ENCODE measurements at places on chromosomes 13 and 19.

GRCh38 chr13:32976912-32977311, 39.3 kb upstream of the KL start:
- DNase-seq, result no peak

- DNase-seq, result no peak
Observed at GRCh38 chr13:39016087-39016486, 21.8 kb downstream of the PROSER1 start.

- no peak for DNase-seq
Observed at GRCh38 chr13:59112221-59112718, 1051.5 kb downstream of the DIAPH3 start.

GRCh38 chr19:49936549-49936948, 7.2 kb upstream of the NUP62 start:
- no peak for DNase-seq

- DNase-seq, result peak; percentile 21
Observed at GRCh38 chr13:32783067-32783466, 196.8 kb downstream of the PDS5B start.

GRCh38 chr13:96581741-96582140, 412.5 kb downstream of the OXGR1 start:
- DNase-seq, result no peak

- DNase-seq, result peak; percentile 4
Observed at GRCh38 chr13:73096173-73096572, 37.4 kb downstream of the KLF5 start.

DNA sequence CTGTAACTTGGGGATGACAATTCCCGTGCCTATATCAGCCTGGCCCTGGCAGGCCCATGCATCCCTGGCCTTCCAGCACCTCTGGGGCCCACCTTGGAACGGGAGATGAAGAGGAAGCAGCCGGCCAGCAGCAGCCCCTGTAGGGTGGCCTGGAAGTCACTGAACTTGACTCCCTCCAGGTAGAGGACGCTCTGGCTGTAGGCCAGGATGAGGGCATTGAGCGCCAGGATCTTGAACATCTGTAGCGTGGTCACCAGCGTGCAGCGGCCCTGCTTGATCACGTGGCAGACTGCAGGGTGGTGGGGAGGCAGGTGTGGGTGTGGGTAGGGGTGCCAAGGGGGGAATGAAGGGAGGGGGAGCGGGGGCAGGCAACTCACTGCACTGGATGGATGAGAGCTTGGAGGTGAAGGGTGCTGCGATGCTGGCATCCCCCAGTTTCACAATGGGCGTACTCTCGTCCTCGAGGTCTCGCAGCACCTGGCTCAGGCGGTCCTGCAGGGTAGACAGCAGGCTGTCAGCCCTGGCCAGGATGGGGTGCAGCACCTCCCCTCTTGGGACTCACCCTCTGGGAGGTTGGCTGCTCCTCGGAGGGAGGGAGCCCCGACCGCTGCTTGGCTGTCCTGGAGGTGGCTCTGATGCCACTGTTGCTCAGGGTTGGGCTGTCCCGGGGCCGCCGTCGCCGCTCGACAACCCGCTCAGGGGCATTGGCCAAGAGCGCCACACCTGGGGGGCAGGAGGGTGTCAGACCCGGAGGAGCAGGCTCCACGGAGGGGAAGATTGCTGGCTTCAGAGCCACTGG, 3.8 kb upstream of the GMIP start:
- DNase-seq, result no peak

DNA sequence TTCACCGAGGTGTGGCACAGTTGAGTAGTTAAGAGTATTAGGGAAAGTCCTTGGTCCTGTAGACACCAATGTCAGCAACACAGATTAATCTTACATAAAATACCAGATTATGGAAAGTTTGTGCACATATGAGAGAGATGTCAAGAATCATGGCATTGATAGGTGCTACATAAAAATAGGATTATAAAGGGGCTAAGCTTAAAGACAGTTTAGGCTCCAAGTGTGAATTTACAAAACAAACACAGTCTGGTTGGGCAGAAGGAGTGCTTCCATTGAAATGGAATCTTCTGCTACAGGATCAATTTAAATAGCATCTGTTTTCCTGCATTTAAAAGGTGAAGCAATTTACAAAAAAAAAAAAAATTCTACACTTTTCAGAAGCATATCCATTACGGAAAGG, 292.9 kb downstream of the DNAJC15 start:
- no peak for DNase-seq

DNA sequence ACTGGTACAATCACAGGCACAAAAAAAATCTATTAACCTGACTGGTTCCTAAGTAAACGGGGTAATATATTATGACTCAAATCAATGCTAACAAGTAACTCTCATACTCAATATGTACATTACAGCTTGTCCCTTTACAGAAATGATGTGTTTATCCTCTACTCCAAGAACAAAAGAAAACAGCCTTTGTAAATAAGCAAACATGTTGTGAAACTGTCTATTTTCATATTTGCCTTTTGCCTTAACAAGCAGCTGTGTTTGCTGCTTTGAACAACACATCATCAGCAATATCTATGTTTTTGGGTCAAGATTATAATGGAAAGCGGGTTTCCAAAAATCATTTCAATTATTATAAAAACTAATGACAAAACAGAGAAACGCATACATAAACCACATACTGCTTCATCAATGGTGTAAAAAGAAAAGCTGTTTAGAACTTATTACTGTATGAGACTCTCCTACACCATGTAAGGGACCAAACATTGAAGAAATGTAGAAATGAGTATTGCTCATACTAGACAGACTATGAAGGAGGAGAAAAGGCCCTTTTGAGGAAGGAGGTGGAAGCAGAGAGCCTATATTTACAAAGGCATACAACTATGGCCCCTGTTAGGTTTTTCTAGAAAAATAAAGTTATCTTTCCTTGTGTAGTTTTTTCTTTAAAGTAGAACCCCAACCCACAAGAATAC, 14.8 kb downstream of the TBC1D4 start:
- DNase-seq, result no peak

DNA sequence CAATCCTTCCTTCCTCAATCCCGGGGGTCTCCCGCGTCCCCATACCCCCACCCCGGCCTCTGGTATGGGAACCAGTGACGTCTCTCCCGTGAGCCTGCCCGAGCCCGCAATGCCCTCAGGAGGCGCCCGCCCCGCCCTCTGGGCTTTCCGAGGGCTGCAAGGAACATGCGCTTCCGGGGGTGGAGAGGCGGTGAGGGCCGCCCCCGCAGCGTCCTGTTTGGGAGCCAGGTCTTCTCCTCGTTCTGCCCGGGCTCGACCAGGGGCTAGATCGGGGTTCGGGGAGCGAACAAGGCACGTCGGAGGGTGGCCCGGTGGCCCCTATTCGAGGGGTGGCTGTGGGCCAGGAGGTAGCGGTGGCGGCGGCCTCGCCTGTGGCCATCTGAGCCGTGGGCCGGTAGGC, 6.6 kb upstream of the TEX101 start:
- no peak for DNase-seq

DNA sequence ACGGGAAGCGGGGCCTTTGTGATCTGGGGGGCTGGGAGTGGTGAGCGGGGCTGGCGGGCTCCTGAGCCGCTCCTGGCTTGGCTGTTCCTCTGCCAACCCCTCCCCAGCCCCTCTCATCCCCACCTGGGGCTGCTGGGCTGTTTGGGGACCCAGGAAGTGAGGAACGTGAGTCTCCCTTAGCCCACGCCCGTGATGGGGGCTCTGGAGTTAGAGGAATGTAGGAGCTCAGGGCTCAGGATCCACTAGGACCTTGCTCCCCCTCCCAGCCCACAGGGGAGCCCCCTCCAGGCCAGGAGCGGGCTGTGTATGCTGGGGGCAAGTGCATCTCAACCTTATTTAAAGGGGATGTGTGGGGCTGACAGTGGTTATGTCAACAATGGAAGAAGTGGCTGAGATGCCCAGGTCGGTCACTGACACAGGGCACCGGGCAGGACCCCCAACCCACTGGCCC, 134.1 kb downstream of the URI1 start:
- DNase-seq, result no peak

- DNase-seq, result peak; percentile 32
Observed at GRCh38 chr13:111429064-111429558, 108.7 kb downstream of the TEX29 start.

- no peak for DNase-seq
Observed at GRCh38 chr19:49847731-49848696, 2.9 kb upstream of the PTOV1 start.
